ENCODE measurements at places on chromosomes 11 and 22.

DNA sequence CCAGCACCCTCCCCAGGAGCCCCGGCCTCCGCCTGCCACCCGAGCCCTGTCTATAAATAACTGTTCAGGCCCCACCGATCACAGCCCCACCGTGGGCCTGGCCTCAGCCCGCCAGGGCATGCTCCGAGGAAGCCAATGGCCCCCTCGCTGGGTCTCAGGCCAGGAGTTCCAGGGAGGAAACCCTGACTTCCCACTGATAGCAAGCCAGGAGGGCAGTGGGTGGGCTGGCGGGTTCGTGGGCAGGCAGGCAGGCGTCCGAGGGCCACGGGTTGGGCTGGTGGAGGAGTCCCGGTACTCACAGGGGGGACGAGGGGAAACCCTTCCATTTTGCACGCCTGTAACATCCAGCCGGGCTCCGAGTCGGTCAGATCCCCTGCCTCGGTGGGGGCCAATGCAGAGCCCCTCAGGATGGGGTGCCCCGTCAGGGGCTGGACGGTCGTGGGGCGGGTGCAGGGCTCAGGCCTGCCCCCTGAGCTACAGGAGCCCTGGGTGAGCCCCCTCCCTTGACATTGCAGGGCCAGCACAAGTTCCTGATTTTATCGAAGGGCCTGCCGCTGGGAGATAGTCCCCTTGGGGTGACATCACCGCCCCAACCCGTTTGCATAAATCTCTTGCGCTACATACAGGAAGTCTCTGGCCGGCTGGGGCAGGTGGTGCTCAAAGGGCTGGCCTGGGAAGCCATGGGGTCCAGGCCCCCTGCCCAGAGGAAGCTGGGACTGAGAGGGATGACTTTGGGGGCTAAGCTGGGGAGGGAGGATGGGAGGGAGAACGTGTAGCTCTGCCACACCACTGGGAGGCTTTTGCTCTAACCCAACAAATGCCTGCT lies at the start of gene SPI1:
Gene SPI1, minus strand, starts transcription at position 538 of the 826 bp plus-strand sequence. Its CDS starts 194 bp downstream, at position 344.
- peak; percentile 66 for DNase-seq

GRCh38 chr22:50145721-50146438 lies 24.7 kb upstream of the PANX2 start:
- DNase-seq, result no peak

DNA sequence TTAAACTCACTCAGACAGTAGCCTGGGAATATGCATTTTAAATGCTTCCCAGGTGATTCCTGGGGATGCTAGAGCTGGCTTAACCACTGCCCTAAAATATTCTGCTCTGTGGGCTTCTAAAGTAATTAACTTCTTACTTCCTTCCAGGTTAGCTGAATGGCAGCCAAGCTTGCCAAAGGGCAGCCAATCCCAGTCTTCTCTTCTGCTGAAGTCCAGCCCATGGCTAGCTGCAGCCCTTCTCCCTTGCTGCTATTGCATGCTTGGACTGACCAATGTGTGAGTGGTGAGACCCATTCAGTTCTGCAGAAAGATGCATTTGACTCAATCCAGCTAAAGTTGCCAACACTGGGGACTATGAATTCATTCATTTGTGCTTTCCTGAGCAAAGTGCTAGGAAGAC lies 411.9 kb downstream of the SOX6 start:
- DNase-seq, result no peak

- no peak for DNase-seq
Observed at GRCh38 chr11:57466680-57467079, 6.4 kb downstream of the RTN4RL2 start.

- DNase-seq, result no peak
Observed at GRCh38 chr11:94302776-94303175, 1.6 kb upstream of the IZUMO1R start.

DNA sequence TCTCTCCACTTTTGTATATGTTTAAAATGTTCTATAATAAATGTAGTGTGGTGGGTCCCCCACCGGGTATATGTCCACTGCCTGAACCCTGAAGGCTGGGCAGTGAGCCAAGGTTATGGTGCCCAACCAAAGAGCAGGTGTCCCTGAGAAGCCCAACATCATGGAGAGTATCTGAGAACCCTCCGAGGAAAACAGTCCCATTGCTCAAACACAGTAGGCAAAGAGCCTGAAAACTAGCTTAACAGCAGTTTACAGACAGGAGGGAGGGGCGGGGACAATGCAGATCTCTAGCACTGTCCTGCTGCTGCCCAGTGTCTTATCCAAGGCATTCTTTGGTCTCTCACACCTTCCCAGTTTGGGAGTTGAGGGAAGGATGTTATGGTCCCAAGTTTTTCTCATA lies 91.0 kb downstream of the TMPRSS5 start:
- DNase-seq, result no peak

- DNase-seq, result no peak
Observed at GRCh38 chr11:95373241-95373640, 142.2 kb upstream of the SESN3 start.

GRCh38 chr11:36330411-36330810 lies 34.3 kb downstream of the PRR5L start:
- no peak for DNase-seq

- DNase-seq, result no peak
Observed at GRCh38 chr11:79544361-79544760, 103.5 kb upstream of the TENM4 start.

GRCh38 chr11:106621484-106621883 lies 396.8 kb downstream of the GUCY1A2 start:
- DNase-seq, result no peak

DNA sequence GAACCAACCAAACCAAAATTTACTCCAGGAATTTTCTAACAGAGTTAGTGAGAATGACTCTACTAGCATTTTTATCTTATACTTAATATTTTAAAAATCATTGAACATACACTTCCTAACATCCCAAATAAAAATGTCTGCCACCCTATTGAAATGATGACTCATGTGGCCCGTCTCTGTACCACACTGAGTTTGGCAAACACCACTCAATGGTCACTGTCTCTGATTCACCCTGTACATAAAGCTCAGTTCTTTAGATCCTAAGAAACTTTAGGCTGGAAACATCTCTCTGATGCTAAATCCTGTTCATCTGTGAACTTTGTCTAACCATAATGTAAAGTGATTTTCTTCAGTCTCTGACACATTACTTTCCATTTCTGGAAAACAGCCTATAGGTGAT lies 182.0 kb downstream of the CWF19L2 start:
- no peak for DNase-seq

DNA sequence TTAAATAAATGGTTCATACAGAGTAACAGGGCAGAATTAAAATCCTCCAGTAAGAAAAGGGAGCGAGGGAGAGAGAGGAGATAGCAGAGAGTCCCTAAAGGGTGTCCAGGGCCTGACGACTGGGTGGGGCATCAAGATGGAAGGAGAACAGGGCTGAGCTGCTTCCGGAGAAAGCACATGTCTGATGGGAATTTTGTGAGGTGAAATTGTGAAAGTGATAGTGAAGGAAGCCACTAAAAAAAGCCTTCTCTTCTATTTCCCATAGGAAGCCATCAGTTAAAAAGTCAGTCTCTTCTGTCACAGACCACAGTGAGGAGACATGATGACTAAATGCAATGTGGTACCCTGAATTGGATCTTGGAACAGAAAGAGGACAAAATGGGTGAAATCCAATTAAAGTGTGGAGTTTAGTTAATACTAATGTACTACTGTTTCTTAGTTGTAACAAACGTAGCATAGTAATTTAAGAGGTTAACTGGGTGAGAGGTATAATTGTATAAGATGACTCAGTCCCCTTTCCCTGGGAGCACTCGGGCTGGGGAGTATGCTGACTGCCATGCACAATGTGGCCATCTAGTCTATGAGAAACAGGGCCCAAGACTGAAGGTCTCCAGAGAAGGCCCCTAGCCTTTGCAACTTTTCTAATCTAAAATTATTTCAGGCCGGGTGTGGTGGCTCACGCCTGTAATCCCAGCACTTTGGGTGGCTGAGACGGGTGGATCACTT lies 29.5 kb upstream of the FCHSD2 start:
- DNase-seq, result no peak

DNA sequence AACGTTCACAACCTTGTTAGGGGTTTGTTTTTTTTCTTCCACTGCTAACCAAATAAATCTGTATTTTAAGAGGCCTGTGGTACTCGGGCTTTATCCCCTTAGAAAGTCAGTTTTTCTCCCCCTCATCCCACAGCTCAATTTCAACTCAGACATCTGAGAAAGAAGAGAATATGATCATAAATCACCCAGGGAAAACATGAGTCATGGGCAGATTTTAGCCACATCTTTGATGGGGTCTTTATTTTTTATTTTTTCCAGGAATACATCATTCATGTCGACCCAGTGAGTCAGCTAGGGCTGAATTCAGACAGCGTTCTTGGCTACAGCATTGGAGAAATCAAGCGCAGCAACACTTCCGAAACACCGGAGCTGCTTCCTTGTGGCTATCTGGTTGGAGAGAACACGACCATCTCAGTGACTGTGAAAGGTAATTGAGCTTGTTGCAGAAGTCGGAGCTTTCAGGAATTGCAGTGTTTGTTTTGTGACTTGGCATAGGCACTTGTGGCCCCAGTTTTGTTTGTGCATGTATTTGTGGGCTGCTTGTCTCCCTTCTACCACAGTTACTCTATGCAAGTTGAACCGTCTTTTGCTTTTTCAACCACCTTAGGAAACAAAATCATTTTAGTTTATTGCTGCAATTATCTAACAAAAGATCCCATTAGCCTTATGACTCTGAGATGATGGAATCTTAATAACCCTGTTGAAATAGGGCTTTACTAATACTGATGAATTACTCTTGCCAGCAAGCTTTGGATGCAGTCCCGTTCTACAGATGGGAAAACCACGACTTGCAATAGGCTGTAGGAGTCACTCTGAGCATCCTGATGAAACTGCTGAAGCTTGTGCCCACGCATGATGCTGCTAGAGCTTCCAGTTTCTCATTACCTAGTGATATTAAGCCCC lies 62.7 kb downstream of the DBX1 start:
- no peak for DNase-seq

- DNase-seq, result peak; percentile 56
Observed at GRCh38 chr11:110295531-110296225, 736 bp downstream of the RDX start.

GRCh38 chr22:19937616-19938473 lies 3.7 kb upstream of the COMT start:
- DNase-seq, result peak; percentile 10

GRCh38 chr11:57363131-57364080 lies 17.5 kb downstream of the PRG3 start:
- DNase-seq, result no peak

DNA sequence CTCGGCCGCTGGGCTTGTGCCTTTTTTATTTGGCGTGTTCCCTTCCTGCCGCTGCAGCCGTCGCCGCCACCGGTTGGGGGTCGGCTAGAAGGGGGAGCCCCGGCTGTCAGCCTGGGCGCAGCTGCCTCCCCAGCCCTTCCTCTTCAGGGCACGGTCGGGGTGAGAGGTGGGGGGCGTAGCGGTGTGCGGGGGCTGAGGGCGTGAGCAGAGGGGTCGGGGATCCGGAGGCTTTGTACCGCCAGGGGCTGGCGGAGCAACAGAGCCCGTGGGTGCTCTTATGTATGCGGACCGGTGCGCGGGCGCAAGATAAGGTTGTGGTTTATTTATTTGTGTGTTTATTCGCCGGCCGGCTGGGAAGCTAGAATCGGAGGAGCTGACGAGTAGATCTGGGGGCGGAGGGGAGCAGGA lies 477 bp downstream of the ZBTB16 start:
- DNase-seq, result no peak

GRCh38 chr22:27686534-27686933 lies 115.0 kb downstream of the MN1 start:
- peak; percentile 89 for DNase-seq

DNA sequence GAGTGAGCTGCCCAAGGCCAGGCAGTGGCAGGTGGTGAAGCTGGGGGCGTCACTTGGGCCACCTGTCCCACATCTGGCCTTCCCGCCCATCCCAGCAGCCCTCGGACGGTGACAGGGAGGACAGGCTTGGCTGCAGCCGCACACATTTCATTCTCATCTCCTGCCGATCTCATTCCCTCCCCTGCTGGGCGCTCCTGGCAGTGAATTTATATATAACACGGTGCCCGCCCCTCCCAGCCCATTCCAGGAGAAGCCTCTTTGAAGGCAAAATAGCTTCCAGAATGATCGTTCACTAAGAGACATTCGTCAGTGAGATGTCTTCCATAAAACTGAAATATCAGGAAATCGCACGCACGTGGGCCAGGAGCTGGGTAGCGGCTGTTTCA lies 861.3 kb downstream of the TBC1D22A start:
- no peak for DNase-seq

DNA sequence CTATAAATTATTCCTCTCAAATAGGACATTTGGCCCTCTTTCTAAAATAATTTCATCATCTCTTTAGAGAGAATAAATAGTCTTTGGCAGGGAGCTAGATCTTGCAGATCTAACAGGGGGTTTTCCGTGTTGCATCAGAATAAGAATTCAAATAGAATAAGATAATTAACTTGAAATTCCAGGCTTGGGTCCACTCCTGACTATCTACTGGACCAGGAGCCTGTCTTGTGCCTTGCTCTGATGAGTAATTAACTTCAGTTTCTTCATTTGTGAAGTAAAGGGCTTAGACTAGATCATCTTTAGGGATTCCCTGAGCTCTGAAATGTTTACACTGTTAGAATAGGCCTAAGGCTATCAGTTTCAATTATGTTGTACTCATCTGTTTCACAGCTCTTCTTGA lies 23.5 kb upstream of the TMEM123 start:
- DNase-seq, result no peak

GRCh38 chr11:47616726-47617416 lies 22.7 kb upstream of the C1QTNF4 start:
- peak; percentile 36 for DNase-seq

- DNase-seq, result no peak
Observed at GRCh38 chr11:10669258-10670033, 24.1 kb downstream of the IRAG1 start.

DNA sequence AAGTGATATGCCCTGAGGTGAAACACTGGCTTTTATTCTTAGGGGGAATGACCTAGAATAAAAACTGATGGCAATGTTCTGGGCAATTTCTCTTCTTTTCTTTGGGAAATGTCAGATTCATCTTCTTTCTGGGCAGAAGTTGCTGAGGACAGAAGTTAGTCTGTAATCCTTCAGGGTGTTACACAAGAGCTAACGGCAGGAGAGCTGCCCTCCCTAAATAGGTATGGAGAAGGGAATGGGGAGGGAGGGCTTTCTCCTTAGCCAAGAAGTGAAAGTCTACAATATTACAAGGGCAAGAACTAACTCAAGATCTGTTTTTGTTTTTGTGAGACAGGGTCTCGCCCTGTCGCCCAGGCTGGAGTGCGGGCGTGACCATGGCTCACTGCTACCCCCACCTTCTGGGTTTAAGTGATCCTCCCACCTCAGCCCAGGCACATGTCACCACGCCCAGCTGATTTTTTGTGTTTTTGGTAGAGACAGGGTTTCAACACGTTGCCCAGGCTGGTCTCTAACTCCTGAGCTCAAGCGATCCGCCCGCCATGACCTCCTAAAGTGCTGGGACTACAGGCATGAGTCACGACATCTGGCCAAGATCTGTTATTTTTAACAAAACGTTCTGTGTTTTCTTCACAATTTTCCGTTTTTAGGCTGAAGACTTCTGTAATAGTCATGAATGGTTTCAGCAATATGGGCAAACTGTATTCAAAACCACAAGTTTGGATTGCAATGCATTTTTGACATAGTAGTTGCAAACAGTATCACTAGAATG lies 7.2 kb downstream of the PIWIL4 start:
- DNase-seq, result peak; percentile 33

- no peak for DNase-seq
Observed at GRCh38 chr11:79168530-79169110, 272.2 kb downstream of the TENM4 start.

GRCh38 chr11:102171101-102171500 lies 60.9 kb downstream of the YAP1 start:
- no peak for DNase-seq
